ENCODE measurements at places on chromosomes 1 and 21.

GRCh38 chr1:118366286-118366685 is 181.3 kb upstream of the SPAG17 start:
- no peak for DNase-seq

DNA sequence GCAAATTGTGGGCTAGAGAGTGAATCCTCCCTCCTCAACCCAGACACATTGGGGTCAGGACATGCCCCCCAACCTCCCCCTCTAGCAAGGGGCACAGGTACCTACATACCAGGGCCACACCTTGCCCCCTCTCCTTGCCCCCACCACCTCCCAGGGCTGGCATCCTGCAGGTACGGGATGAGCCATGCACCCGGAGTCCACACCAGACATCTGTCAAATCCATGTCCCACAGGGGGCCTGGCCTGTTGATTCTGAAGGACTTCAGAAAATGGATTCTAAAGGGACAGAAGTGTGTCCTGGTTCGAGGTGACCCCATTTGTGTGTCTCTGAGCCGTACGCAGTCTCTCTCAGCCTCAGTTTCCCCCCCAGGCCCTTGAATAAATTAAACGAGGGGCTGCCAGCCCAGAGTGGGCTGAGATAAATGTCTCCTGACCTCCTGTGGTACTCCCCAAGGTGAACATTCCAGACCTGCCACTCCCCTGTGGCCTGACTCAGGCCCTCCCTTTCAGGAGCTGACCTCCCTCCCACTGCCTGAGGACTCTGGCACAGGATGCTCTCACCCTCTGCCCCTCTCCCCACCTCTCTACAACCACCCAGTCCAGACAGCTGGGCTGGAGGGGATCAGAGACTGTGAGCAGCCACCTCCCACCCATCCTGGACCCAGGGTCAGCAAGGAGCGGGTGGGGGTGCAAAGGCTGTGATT is 94.5 kb downstream of the EPHB2 start:
- DNase-seq: no peak

- no peak for DNase-seq
Observed at GRCh38 chr1:223831755-223832636, 13.8 kb downstream of the TP53BP2 start.

GRCh38 chr1:67855961-67856360 is 22.7 kb upstream of the GNG12 start:
- DNase-seq: no peak

- DNase-seq: no peak
Observed at GRCh38 chr21:31576428-31576827, 83.1 kb upstream of the SOD1 start.

Measured in C1 segment of cervical spinal cord (tissue), 14 donors.